ENCODE measurements at places on chromosomes 4 and X. TPM values are rescaled to one million over a fixed set of nuclear protein-coding genes. Genes with fewer than 3 reads are reported as not detected.

The AKAP4 gene
- total RNA-seq, result not detected

The ARHGAP6 gene
- total RNA-seq, result 3.8 TPM

The RRH gene
- not detected for total RNA-seq

DNA sequence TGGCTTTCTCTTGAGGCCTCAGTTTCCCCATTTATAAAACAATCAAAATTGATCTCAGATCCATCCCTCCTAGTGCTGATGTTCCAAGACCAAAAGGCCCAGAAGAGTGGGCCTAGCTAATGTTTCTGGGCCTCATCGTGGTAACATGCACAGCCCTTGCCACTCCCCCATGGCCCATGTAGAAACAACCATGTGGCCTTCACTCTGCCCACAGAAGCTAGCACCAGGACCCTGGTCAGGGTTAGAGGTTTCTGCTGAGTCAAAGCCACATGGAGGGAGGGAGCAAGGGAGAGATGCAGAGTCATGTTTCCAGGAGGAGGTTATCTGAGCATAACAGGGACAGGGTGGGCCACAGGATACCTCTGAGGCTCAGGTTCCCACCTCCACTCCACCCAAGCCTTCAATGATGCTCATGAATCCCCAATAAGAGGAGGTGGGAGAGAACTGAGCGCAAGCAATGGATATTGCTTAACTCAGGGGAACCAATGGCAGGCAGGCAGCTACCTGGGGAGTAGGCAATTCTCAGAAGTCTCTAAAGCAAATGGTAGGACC, 16.9 kb downstream of the OTUD5 start:
- DNase-seq, result no peak

- DNase-seq, result no peak
Measured at GRCh38 chrX:130296743-130297142, 28.0 kb upstream of the ZNF280C start.

DNA sequence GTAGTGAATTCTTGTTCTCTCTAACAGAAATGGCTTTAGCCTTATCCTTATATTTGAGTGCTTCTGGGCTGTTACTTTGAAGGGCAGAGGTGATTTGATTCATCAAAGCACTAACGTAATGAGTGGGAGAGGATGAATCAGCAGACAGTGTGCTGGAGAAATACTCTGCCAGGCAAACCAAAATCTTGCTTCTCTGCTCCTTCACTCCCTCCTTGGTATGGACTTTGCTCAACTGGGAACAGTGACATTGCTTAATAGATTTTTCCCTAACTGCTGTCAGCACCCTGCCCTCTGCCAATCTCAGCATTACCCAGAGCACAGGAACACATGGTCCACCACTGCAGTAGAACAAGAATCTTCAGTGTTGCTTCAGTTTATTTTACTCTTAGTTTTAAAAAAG, 56.0 kb downstream of the PDLIM5 start:
- no peak for DNase-seq

The EGF gene
- 13.1 TPM for total RNA-seq

DNA sequence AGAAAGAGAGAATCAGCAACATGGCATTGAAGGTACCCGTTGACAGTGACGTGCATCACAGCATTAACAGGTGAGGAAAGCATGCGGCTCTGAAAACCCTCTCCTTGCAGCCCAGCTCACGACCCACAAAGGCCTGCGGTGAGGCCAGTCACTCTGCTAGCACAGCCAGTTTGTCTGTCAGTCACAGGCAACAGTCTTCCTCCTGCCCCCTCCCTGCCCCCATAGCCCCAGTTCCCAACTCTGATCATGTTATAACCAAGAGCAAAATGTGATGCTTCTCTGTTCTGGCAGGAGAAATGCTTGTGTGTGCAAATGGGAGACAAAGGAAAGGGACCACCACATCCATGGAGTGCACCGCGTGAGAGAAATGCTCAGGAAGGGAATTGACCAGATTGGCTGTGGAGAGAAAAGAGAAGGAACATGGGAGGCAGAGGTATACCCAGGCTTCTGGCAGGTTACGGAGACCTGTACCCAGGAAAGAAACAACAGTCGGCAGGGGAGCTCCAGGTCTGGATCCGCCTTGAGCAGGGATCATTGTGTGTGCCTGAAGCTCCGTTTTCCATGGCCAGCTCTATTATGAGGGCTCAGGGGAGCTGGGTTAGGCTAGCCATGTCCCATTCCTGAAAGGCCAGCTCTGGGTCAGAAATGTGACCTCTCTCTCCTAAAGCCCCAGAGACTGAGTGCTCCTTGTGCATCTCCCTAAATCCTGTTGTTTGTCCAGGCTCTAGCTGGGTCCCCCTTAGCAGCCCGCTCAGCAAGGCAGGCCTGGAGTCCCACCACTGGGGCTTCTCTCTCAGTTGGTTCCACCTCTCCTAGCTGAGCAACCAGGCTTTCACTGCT, 139.7 kb upstream of the MAMLD1 start:
- DNase-seq, result no peak

The RASGEF1B gene
- total RNA-seq, result 3.6 TPM

- DNase-seq, result peak; percentile 81
Measured at GRCh38 chr4:38154681-38155588, 194.7 kb downstream of the PTTG2 start.

The FAT1 gene
- total RNA-seq, result 55.2 TPM

The XAGE3 gene
- not detected for total RNA-seq

- no peak for DNase-seq
Measured at GRCh38 chr4:80237992-80238391, 28.5 kb upstream of the FGF5 start.

DNA sequence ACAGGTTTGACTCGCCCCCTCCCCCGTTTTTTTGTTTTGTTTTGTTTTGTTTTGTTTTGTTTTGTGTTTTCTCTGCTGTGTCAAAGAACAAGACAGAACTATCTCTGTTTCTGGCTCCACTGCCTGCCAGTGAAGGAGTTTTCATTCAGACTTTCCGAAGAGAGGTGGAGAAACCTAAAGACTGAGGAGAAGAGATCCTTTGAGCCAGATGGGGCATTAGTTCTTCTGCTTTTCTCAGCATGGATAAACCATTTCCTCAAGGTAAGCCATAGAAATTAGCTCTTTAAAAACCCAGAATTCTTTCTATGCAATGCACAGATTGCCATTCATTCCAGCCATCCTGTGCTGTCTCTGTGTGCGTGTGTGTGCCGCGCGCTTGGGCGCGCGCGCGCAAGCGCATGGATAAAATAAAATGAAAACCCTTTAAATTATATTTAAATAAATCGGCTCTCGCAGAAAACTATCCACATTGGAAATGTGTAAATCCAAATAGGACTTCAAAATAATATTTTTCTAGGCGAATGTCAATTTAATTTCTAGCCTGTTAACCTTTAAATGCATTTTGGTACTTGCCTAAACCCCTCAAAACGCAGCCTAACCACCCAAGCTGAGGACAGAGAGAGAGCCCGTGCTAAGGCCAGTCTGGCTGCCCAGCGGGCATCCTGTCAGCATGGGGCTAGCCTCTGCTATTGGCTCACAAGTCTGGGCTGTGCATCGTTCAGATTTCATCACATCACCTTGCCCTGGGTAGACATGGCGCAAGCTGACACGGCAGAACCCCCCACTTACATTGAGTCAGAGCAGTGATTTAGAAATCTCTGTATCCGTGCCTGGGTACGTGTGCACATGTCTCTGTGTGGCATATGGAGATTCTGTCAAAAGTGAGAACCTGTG, 113.0 kb upstream of the VAMP7 start:
- DNase-seq, result peak; percentile 52

DNA sequence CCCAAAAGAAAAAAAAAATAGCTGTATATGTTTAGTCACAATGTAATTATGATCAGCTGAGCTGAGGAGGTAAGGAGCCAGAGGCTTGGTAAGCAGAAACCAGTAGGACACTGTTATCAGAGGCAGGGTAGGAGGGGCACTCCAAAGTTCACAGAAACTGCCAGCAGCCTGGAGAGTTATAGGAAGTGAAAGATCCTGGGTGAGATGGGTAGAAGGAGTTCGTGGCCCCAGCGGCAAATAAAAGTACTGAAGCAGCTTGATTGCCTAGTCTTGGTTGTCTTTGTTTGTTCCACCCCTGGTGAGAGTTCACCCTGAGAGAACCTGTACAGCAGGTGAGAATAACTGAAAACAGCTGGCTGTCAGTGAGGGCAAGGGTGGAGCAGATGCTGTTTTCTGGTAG, 340.8 kb downstream of the ADGRL3 start:
- no peak for DNase-seq

The PCSK1N gene
- total RNA-seq, result not detected

DNA sequence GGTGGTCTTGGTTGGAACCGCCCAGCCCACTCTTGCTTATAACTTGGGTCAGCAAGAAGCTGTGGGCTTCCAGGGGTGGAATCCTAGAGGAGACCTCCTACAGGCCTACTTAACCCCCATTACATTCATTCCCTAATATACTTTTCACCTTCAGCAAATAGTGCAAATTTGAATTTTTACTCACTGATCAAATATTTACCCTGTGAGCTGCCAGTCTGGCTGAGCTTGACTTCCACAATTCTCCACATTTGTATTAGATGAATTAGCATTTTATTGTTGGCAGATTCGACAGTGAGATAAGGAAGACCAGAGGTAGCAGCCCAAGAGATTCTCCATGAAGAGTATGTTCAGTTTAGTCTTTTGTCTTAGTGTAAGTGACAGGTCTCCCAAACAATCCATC, 199.6 kb downstream of the BCOR start:
- no peak for DNase-seq

- DNase-seq, result no peak
Measured at GRCh38 chr4:147736458-147736857, 4.6 kb downstream of the ARHGAP10 start.

Data from Right ventricle myocardium inferior (tissue), 1 donor.